ENCODE measurements at places on chromosomes 3 and 15. TPM values are rescaled to one million over a fixed set of nuclear protein-coding genes. Genes with fewer than 3 reads are reported as not detected.

CXCR6 gene
- not detected for total RNA-seq

FBXW12 gene
- not detected for total RNA-seq

RARB gene
- total RNA-seq, result 28.9 TPM

FETUB gene
- not detected for total RNA-seq

IL12A gene
- total RNA-seq, result 0.40 TPM

PPP4R2 gene
- total RNA-seq, result 61.9 TPM

DCP1A gene
- total RNA-seq, result 13.7 TPM

AMIGO3 gene
- not detected for total RNA-seq

NANOGP8 gene
- total RNA-seq, result not detected
